ENCODE measurements at places on chromosomes 4 and X.

DNA sequence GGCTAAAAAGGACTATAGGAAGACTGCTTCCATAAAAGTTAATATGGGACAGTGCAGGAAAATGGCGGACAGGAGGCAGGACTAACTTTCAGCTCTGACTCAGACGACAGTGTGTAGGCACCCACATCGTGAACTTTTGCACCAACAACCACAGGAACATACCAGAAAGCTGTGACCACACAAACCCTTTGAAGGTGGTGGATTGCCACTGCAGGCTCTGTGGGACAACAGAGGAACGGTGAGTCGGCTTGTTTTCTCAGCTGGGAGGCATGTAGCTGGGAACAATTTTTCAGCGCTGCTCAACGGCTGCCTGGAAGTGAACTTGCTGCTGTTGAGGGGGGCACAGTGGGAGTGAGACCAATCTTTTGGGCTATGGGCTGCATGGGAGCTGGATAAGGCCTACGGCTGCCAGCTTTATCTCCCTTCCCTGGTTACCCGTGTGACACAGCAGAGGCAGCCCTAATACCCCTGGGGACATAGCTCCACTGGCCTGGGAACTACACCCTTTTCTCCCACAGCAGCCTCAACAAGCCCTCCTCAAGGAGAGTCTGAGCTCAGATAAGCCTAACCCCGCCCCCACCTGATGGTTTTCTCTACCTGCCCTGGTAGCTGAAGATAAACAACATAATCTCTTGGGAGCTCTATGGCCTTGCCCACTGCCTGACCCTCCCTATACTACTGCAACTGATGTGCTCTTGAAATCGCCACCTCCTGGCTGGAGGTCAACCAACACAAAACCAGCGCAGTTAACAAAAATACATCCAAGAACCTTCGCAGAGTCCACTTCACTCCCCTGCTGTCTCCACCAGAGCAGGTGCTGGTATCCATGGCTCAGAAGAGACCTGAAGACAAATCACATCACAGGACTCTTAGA lies 1537.0 kb downstream of the C4orf33 start:
- no peak for DNase-seq

DNA sequence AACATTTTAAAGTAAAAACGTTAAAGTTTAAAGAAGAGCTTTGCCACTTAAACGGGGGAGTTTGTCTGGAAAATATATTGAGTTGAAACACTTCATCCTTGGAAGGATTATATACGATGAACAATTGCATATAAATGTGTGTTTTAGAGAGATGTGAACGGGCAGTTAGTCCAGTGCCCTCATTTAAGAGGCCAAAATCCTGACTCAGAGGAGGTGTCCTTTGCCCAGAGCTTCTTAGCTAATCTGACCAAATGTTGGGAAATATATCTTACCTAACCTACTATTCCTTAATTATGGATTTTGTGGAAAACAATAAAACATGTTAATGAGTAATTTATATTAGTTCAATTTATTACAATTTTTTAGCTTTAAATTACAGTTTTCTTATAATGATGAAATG lies 327.2 kb upstream of the DIPK2B start:
- DNase-seq = no peak

DNA sequence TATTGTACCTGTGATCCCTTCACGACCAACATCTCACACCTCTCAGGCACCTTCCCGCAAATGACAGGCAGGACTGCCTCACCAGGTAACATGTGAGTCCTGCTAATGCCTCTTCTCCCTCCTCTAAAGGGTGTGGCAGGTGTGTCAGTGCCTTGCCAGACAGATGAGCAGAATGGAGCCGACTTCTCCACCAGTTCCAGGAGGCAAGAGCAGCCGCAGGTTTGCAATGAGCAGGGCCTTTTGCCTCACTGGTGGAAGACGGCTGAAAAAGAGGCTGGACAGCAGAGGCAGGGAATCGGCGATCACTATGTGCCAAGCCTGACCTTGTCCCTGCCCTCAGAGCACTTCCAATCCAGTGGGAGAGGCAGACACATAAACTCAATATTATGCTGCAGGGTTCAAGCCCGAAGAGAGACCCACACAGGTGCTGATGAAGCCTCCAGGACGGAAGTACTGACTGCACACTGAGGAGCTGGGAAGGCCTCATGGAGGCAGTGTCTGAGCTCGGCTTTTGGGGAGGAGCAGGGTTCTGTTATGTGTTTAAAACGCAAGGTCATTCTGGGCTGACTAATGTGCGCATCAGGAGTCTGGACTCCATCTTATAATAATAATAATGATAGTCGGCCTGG lies 57.9 kb downstream of the C4orf50 start:
- peak; percentile 0 for DNase-seq

DNA sequence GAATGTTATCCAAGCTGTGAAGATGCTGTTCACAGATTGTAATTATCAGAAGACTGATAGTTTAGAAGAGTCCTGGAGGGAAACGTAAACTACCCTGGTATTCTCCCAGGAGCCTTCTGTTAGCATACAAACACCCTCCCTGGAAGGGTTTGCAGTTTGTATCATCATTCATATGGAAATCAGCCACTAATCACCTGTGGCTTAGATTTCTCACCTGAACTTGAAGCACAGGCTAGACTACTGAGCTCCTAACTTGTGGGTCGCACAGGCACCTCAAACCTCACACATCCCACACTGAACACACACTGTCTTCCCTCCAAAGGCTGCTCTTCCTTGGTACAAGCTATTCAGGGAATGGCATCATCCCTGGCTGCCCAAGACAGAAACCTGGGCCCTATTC lies 30.7 kb downstream of the SHISA3 start:
- no peak for DNase-seq

DNA sequence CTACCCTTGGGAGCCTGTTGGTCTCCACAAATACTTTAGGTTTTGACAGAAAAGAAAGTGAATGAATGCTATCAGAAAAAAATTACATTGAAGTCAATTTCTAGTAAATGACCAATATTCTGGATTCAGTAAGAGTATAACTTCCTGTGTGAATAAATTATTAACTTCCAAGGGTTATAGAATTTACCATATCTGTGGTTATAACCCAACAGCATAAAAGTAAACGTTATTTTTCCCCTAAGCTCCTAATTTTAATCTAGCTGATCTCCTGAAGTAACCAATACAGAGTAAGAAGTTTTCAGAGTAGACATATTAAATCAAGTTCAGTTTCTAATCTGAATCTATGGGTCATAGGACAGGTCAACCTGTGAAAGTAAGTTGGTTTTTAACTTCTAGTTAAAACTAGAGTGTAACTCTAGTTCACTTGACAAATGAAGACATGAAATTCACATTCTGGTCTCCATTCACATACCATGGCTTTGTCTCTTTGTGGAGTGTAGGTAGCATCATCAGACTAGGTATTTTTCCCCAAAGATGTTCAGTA lies 22.8 kb downstream of the DTHD1 start:
- DNase-seq = no peak

DNA sequence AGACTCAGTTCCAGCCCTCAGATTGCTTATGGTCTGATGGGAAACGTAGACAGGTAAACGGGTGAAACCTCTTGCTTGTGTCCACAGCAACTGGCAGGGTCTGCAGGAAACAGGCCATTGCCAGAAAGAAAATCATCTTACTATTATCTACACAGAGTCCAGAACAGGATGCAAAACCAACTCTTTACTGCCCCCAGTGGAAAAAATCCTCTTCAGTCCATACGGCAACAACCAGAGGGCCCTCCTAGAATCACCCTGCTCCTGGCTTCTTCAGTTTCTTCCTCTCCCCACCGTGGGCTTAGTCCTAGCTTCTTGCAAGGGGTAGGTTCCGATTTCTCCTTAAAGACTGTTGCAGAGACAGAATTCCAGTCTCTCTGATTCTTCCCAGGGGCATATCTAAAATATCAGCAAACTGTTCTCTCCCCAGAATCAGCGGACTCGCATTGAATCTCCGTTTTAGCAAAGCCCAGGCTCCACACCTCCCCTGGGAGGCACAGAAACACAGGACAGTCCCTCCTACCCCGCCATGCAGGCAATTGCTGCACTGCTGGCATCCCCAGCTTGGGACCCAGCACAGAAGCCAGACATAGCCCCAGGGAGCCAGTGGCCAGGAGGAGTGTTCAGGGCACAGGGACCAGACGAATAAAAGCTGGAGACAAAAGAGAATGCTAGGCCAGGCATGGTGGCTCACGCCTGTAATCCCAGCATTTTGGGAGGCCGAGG lies 41.0 kb upstream of the SH3RF1 start:
- DNase-seq = no peak

DNA sequence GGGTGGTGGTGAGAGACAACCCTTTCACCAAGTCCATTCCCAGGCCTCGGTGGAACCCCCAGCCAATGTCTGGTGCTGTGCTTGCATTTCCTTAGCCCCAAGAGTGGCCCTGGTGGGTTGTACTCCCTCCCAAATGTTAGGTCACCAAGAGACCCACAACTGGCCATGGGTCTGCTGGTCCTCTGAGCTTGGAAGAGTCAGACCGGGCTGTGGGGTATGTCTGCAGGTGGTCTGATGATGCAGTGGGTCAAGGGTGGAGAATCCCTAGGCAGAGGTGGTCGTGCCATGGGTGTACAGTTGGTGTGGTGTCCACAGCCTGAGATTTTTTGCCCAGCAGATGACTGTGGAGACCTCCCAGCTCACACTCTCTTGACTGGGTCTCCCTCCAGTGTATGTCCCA lies 535.7 kb upstream of the CNKSR2 start:
- DNase-seq = no peak

DNA sequence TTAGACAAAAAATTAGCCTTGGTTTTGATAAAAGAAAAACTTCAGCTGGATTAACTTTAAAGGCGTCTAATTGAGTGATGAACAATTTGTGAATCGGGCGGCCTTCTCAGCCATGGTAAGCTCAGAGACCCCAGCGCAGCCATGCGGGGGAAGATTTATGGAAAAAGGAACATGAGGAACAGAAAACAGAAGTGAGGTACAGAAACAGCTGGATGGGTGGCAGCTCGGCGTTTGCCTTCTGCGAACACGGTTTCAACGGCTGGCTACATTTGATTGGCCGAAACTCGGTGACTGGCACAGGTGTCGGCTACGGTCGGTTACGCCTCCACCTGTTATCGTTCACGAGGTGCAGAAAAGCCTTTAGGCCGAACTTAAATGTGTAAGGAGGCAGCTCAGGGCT lies 401.4 kb upstream of the FAT1 start:
- DNase-seq = no peak

- no peak for DNase-seq
Measured at GRCh38 chr4:24507439-24507838, 76.9 kb downstream of the DHX15 start.

DNA sequence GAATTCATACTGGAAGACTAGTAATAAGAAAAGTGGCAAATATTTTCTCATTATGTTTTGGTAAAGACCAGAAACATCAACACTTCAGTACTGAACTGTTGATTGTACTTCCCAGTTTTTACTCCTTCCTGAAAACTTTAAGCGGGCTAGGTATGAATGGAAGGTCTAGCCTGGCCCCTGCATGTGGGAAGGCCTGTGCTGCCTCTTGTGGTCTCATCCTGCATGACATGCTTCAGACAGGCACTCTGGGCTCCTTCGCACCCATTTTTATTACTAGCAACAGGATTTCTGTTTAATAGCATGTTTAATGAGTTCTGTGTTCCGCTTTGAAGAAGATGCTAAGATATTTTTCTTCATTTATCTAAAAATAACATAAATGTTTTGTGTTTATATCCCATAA lies 279.1 kb downstream of the ANK2 start:
- no peak for DNase-seq

DNA sequence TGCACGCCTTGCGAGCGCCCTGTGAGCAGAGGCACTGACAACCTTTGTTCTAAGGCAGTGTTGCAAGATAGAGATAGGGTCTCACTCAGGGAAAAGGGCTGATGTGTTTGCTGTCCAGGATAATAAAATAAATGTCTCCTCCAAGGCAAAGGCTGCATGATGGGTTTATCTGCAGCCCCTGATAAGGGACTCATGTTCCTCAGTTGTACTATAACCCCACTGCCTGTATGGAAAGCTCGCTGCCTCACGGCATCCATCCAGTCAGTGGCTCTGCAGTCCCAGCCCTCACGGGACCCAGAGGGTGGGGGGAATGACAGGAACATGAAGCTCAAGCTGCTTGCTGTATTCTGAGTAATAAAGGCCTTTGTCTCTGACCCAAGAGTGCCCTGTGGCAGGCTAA lies 22.6 kb downstream of the BCLAF3 start:
- DNase-seq = no peak
